ENCODE measurements at places on chromosomes 2 and 18. TPM values are rescaled to one million over a fixed set of nuclear protein-coding genes. Genes with fewer than 3 reads are reported as not detected.
A peak's percentile ranks its signal among the peaks of the same experiment; 100 is the strongest.

Gene CRYGD
- total RNA-seq: not detected

Gene SNORC
- 1.0 TPM for total RNA-seq

Gene SLC16A14
- total RNA-seq: 0.23 TPM

Gene OR6B2
- not detected for total RNA-seq

Gene ZNF521
- 1.1 TPM for total RNA-seq

GRCh38 chr2:26243470-26244308, 743 bp downstream of the HADHA start:
- no peak for DNase-seq

DNA sequence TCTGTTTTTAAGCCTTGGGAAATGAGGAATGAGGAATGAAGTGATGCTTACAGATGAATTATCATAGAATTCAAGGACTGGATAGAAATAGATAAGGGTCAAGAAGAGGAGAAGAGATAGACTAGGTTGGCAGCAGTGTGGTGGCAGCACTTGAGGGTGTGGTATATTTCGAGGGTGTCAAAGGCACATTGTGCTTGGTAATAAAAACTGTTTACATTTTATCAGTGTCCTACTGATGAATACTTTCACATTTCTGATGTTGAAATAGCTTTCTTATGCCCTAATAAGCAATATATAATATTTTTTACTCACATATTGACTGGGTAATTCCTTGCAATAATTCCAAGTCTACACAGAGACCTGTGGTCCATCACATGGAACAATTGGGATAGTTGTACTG, 3.4 kb downstream of the TFPI start:
- no peak for DNase-seq

DNA sequence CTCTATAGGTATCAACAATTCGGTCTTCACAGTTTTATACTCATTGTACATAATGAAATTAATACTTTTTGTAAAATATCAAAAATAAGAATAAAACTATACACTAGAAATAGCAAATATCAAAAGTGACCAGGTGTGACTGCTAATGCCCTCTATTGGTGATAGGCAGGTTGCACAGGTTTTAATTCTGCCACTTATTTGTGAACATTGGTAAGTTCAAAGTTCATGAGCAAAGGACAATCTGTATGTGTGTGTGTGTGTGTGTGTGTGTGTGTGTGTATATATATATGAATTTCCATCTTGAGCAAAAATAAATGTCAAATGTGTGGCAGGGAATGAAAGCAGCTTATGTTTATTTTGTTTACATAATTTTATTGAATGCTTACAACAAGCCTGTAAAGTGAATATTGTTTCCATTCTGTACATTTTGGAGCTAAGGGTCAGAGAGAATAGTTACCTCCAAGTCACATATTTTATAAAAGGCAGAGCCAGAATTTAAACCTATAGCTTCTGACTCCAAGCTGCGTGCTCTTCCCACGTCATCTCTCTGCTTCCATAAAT, 537.4 kb downstream of the CPS1 start:
- DNase-seq: no peak

- no peak for DNase-seq
Measured at GRCh38 chr18:55390898-55391297, 197.1 kb downstream of the TCF4 start.

DNA sequence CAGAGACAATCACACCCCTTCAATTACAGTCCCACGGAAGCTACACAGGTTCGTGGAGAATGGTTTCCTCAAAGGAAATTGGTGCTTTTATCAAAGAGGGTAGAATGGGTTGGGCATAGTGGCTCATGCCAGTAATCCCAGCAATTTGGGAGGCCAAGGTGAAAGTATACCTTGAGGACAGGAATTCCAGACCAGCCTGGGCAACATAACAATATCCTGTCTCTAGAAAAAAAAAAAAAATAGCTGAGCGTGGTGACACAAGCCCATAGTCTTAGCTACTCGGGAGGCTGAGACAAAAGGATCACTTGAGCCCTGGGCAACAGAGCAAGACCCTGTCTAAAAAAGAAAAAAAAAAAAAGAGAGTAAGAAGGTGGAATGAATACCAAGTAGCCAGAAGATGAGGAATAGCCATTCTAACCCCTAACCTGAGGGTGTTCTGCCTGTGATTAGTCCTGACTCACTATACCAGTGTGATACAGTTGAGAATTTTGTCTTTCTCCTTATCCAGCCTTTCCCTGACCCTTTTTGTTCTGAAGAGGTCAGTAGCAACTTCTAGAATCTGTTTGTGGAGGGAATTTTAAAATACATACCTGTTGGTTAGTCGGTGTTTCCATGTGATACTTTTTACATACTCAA, 283.2 kb downstream of the MREG start:
- DNase-seq: no peak

GRCh38 chr2:11270891-11271290, 73.5 kb downstream of the ROCK2 start:
- DNase-seq: no peak

- DNase-seq: no peak
Measured at GRCh38 chr2:124542932-124543640, 518.0 kb downstream of the CNTNAP5 start.

GRCh38 chr18:46333431-46334135, 229.4 kb downstream of the HAUS1 start:
- no peak for DNase-seq

DNA sequence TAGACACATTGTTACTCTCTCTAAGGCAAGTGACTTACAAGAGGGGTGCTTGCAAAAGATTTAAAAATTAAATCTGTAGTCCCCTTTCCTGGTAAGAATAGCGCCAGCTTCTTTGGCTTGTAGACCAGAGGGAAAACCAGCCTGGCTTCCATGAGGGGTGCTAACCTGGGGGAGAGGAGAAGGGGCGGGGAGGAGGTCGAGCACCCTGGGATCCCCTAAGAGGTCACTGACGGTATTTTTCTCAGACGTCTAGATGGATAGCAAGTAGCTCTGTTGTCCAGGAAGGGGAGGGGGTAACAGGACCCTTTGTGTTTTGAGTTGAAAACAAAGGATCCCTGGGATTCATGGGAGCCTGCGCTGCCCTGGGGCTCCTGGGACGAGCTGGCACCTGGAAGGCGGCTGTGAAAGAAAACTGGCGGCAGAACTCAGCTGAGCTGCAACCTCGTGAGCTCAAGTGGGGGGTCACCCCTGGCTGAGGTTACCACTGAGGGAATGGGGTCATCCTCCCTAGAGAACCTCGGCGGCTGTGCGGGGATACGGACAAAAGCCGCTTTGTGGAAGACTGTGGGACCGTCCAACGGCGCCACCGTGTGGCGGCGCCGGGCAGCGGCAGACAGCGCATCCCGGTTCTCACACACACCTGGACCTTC, 37.8 kb upstream of the MRPL19 start:
- DNase-seq: peak; percentile 34

- DNase-seq: no peak
Measured at GRCh38 chr2:286774-287392, 1.0 kb downstream of the ALKAL2 start.

- no peak for DNase-seq
Measured at GRCh38 chr2:214587442-214587841, 176.6 kb downstream of the VWC2L start.

DNA sequence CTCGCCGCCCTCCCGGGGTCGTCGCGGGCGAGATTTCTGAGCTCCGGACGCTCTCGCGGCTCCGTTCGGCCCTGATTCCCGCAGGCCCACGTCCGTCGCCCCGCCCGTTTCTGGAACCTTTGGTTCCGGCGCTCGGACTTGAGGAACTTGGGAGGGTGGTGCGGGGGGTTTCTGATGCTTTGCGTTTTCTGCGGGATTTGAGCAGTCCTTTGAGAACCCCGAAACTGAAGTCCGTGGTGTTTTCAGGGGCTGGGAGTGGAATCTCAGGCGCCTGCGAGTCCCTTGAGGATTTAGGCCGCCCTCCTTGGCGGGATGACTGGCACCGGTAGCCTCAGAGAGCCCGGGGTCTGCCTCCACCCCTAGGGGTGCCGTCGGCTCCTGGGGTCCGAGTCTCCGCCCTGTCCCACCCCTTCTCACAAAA, 336 bp downstream of the THNSL2 start:
- DNase-seq: no peak
